RWPE1 (cell line): ENCODE measurements at places on chromosomes 6 and 20.

DNA sequence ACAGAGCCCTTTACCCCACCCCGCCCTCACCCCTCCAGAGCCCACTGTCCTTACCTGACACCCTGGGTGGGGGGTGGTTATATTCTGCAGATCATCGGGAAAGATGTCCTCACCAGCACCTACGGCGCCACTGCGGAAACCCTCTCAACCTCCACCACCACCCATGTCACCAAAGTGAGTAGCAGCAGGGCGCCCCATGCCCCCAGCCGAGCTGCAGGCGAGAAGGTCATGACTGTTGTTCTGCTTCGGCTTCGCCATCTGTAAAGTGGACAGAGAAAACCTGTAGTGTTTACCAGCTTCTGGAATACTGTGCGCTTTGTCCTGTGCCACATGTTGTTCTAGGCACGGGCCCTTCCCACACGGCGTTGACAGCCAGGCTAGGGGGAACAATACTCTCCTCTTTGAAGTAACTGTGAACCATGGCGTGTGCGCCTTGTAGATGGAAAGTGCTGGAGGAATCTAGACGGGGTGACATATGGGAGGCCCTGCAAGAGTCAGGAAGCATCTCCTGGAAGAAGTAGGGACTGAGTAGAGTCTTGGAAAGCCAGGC is 16.5 kb upstream of the AAR2 start:
- DNase-seq: no peak

GRCh38 chr20:8215361-8215781 is 83.3 kb downstream of the PLCB1 start:
- DNase-seq: no peak

DNA sequence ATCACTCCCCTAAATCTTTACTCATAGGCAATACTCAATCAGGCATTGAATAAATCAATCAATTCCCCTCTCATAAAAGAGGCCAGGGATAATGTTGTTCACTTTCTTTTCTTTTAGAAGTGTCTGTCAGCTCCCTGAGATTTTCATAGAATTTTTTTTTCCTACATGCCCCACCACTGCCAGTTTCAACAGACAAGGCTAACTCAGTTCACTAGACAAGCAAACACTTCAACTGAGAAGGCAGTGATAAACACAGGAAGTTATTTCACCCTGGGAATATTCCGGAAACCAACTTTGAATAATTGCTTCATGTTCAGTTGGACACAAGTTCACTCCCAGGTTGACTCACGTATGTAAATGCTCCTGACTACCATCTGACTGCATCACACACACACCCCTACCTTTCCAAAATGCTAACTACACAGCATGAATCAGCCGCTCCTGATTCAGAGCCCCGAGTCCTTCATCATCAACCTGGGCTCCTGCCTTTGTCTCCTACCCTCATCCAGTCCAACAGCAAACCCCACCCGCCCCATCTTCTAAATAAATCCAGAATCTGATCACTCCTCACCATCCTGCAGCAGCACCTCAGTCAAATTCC is 143.9 kb downstream of the BCAS1 start:
- peak; percentile 99 for DNase-seq

DNA sequence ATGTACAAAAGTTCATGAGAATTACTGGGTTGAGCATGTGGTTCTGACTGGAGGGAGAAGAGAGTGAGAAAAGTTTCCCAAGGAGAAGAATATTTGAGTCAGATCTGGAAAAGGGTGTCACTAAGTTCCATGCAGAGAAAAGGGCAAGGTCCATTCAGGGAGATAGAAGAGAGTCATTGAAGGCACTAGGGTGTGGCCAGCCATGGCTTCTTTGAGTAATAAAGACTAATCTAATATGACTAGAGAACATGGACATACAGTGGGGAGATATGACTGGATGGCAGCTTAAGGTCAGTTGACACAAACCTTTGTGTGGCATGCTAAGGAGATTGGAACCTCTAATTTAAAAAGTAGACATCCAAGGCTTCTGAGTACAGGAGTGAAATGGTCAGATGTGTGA is 10.7 kb upstream of the SLC17A4 start:
- DNase-seq: no peak

DNA sequence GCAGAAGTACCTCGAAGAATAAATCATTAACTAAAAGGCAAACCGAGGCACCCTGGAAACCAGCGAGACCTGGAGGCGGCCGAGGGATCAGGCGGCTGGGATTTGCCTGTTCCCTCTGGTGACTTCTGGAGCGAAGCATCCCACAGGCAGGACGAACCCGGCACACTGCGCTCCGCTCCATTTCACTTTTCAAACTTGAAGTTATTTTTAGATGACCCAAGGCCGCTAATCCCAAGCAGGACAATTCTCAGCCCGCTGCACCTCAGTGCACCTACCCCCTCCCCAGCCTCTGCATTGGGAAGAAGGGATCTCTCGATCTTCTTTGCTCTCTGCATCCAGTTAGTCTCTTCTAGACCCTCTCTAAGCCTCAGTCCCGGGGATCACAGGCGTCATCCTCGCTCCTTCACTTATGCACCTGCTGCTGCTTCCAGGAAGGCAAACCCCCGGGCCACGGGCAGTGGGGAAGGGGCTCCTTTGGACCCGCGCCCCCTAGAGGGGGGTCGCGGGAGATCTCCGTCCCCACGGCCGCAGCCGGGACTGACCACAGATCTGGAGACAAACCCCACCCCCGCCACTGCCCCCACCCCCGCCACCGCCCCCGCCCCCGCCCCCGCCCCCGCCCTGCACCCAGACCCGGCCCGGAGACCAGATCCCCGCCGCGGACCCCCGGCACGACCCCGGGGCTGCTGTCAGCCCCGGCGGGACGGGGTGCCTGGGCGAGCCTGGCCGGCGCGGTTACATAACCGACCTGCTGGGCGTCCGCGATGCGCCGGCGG is 636 bp downstream of the RCAN2 start:
- DNase-seq: no peak

GRCh38 chr6:119390247-119390793 is 40.8 kb upstream of the MAN1A1 start:
- DNase-seq: no peak

GRCh38 chr20:55052459-55052858 is 577.1 kb downstream of the DOK5 start:
- DNase-seq: no peak

DNA sequence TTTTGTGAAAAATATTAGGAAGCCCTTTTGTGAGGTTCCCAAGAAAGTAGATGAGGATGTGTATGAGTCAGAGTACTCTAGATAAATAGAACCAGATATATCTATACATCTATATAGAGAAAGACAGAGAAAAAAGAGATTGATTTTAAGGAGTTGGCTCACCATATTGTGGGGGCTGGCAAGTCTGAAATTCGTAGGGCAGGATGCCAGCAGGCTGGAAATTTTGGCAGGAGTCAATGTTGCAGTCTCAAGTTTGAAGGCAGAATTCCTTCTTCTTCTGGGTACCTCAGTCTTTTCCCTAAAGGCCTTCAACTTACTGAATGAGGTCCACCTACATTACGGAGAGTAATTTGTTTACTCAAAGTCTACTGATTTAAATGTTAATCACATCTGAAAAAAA is 65.3 kb upstream of the SAMD3 start:
- DNase-seq: no peak

DNA sequence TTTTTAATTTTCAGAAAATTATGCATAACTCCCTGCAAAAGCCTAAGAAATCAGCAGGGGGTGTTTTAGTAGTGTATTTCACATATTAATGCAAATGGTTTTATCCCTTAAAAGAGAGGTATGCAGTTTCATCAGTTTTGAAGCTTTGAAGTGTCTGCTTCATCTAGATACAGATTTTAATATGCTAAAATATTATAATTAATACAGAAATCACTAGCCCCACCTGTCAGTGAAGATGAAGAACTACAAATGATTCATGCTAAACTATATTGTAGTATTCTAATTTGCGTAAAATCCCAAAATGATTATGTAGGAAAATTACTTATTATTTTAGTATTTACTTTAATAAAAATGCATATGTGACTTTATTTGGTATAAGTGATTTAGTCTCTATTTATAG is 2.9 kb upstream of the TFB1M start:
- no peak for DNase-seq

- no peak for DNase-seq
Observed at GRCh38 chr20:46131396-46131795, 13.3 kb downstream of the CD40 start.

- no peak for DNase-seq
Observed at GRCh38 chr20:44208770-44209169, 1.8 kb downstream of the OSER1 start.

GRCh38 chr6:41375598-41376151 is 40.3 kb downstream of the NCR2 start:
- DNase-seq: no peak

DNA sequence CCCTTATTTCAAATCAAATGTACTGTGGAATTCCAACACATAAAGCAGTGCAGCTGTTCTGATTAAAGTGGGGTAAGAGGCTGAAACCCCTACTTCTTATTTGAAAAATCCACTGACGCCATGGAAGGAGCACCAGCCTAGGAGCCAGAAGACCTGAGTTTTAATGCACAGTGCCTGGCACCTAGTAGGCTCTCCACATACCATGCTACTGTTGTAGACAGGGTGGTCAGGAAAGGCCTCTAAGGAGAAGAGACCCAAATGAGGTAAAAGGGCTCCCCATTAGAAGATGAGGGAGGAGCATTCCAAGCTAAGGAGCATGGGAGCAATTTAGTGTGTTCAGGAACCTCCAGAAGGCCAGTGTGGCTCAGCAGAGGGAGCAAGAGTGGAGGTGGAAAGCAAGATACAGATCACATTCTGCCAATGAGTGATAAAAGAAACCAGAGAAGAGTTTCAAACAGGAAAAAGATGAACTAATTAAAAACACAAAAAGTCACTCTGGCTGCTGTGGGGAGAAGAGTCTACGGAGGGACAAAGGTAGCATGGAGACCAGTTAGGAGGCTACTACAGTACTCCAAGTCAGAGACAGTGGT is 11.8 kb upstream of the ZNF76 start:
- no peak for DNase-seq

DNA sequence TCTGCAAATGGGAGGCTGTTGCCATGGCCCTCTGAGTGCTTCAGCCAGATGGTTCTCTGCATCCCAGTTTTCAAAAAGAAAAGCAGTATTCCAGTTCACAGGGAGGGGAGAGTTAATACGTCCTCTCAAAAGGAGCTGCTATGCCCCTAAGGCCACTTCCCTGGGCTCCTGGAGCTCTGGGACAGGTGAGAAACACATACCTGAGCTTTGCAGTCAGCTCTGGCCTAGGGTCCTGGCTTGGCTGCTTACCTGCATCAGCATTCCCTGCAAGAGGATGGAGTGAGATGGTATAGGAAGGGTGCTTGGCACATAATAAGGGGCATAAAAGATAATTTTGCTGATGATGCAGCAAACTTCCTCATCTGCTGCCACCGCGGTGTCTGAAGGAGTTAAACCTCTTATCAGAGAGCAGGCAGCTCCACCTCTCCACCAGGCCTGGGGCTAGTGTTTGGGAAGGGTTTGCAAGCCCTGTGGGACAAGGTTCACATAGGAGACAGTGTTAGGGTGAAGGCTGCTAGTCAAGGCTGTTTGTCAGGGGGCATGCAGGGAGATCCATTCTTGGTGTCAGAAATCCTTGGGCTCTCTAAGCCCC is 62.7 kb downstream of the SLC24A3 start:
- no peak for DNase-seq

DNA sequence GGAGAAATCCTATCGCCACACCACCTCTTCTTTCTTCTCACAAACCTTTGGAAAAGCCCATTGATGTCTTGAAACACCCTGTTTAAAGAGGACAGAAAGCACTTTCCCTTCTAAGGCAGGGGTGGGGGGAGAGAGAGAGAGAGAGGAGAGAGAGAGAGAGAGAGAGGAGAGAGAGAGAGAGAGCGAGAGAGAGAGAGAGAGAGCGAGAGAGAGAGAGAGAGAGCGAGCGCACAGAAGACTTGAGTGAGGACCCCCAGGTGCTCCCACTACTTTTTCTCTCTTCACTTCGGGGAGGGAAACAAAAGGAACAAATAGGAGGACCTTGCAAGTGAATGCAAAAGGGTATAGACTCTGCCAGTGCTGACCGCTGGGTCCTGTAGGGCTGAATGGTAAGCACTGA is 52.4 kb downstream of the TIAM2 start:
- DNase-seq: no peak

GRCh38 chr6:84416043-84416657 is 188.7 kb upstream of the CEP162 start:
- DNase-seq: no peak

DNA sequence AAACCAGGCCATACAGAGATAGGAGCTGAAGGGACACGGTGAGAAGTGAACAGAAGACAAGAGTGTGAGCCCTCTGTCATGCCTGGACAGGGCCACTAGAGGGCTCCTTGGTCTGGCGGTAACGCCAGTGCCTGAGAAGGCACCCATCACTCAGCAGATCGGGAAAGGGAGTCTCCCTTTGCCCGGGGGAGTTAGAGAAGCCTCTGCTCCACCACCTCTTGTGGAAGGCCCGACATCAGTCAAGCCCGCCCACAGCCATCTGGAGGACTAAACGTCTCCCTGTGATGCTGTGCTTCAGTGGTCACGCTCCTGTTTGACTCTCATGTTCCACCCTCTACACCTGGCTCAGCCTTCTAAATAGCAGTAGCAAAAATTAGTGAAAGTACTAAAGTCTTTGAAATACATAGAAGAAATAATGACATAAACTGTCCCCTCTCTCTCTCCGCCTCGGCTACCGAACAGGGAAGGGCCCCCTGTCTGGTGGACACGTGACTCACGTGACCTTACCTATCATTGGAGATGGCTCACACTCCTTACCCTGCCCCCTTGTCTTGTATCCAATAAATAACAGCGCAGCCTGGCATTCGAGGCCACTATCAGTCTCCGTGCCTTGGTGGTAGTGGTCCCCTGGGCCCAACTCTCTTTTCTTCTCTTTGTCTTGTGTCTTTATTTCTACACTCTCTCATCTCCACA is 66.7 kb downstream of the RPP21 start:
- no peak for DNase-seq

GRCh38 chr20:32808438-32808837 is 11.3 kb upstream of the MAPRE1 start:
- no peak for DNase-seq

- no peak for DNase-seq
Observed at GRCh38 chr20:64049060-64049877, at the start of gene SOX18. Gene SOX18 (minus strand): TSS chr20:64049639. CDS start chr20:64049516, 123 bp downstream.

DNA sequence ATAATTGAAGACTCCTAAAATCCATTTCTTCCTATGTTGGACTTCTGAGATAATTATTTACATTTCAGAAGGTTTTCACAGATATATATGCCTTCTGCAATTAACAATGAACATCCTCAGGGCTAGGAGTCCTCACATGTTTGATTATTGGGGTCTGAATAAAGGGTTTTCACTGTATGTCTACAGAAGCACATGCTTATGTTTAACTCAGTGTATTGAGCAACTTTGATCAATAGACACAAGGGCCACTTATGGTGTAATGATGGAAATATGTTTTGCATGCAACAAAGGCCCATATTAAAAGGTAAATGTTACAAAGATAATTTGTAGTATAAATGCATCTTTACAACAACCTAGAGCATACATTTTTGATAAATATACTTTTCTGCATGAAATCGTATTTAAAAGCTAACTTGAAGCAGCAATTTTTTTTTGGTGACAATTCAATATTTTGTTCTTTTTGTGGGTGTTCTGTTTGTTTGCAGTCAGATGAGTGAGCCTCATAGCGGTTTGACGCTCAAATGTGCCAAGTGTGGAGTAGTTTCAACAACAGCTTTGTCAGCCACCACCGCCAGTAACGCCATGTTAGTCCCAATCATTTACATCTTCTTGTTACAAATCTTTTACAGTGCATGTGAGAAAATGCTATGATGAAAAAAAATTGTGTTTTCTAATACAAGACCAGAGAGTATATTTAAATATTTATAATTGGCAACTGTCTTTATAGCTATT is 458.2 kb downstream of the LMBRD1 start:
- DNase-seq: no peak
